ENCODE measurements at places on chromosomes 1 and 21.

- DNase-seq = no peak
Measured at GRCh38 chr1:246319083-246319714, 187.9 kb downstream of the SMYD3 start.

GRCh38 chr1:215376544-215377264 lies 190.4 kb upstream of the KCTD3 start:
- DNase-seq = no peak

DNA sequence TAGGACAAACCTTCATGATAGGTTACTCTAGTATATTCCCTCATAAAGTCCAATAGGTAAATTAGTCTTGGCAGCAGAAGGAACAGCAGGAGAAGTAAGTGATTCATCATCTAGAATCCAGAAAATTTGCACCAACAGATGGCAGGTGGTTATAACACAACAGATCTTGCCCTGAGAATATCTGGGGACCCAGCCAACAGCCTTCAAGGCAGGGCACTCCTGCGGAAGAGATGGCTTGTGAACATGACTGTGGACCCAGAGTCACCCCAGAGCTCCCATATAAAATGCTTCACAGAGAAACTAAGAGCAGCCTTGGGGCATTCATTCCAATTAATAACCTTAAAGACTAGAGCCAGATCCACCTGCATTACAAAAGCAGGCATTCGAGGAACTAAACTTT lies 7.9 kb upstream of the PLA2G2C start:
- DNase-seq = no peak

DNA sequence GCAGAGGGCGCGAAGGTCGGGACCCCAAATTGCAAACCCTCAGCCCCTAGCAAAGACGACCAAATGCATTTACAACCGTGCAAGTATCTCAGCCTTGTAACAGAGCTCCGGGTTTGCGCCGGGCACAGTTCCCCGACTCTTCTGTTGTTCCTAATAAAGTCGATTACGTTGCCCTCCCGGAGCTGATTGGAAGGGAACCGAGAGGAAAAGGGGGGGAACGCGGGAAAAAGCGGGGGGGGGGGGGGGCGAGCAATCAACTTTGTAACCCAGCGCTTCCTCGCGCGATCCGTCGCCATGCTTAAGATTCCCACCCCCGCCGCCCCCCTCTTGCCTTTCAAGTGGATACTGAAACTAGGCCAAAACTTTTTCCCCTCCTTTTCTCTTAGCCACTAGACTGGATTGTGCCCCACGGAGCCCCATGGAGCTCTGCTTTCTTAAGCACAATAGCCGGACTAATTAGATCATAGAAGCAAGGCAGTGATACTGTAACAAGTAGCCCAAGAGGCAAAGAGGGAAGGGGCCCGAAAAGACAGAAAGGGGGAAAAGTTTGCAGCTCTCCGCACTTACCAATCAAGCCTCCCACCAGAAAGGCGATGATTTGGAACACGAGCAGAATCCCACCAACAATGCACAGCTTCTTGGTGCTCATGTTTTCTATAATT lies 565 bp downstream of the WLS start:
- no peak for DNase-seq

DNA sequence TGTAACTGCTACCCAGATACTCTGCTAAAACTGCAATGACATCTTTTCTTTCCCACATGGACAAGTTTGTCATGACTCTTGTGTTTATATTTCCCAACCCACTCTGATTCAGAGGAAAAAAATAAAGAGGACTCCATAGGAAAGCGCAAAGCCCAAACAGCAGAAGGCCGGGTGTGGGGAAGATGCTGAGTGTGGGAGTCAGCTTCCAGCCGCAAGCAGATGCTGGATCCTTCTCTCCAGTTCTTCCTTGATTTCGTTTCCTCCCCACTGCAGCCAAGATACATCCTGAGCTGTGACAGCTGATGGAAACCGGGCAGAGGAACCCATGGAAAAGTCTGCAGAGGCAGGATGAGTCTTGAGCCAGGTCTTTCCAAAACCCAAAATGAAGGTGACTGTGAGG lies 498.2 kb downstream of the PLPP3 start:
- no peak for DNase-seq

DNA sequence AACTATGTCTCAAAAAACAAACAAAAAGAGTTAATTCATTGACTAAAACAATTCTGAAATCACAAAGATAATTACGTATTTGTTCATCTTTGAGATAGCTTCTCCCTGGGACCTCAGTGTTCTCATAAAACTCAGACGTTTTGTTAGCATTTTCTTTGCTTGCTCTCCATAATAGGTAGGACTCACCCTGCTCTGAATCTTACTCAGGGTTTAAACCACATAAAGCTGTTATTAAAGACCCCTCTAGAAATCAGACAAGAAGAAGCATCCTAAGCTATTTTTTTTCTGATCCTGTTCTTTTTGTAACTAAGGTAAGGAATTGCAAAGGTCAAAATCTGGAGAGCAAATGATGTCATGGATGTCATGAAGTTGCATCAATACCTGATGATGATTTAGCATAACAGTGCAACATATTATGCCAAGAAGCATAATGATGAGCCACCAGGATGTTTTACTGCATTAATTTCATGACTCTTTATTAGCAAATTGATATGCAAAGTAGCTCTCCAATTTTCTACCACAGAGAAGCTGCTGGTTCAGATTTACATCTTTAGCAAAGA lies 2.4 kb downstream of the FBXO42 start:
- no peak for DNase-seq

DNA sequence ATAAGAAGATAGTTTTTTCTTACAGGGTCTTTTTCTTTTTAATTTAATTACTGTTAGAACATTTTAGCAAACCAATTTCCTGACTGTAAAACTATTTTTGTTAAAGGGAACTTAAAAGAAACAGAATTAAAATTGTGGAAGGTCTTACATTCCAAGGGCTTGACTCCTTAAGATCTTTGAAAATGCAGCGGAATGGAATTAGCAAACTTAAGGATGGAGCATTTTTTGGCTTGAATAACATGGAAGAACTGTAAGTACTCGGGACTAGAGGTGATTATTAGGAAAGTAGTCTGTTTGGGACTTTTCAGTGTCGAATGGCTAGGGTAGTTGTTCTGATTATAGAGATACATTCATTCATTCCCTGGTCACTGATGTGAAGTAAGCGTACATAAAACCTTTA lies 21.5 kb downstream of the LRIG2 start:
- no peak for DNase-seq

DNA sequence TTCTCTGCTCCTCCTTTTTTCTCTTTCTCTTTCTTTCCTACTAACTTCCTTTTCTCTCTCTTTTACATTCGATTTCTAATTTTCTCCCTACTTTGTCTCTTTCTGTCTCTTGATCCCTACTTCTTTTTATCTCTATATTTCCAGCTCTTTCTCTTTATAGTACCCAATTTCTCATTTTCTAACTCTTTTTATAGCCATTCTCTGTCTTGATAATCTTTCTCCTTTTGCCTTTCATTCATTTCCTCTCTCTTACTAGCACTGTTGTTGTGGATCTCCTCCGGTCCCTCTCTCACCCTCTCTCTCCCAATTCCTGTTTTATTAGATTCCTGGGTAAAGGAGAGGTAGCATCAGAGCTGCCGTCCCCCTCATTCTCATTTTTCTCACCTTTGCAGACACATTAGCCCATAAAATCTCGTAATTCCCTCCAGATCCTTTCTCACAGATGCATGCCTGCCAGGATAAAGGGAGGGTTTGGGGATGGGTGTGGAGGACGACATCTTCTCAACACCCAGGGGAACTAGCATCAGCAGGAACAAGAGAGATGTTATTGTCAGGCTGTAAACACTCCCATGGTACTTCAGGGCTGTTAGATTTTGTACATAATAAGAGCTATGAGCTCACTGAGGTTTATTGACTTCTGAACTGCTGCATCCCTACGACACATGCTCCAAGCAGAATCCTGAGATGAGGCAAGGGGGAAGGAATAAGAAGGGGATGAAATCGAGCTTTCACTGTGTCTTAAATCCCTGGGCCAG lies 159.0 kb upstream of the GALNT2 start:
- no peak for DNase-seq

- DNase-seq = no peak
Measured at GRCh38 chr1:42529724-42530181, 66.7 kb downstream of the CCDC30 start.

- no peak for DNase-seq
Measured at GRCh38 chr1:221961532-221962292, 219.8 kb upstream of the DUSP10 start.

DNA sequence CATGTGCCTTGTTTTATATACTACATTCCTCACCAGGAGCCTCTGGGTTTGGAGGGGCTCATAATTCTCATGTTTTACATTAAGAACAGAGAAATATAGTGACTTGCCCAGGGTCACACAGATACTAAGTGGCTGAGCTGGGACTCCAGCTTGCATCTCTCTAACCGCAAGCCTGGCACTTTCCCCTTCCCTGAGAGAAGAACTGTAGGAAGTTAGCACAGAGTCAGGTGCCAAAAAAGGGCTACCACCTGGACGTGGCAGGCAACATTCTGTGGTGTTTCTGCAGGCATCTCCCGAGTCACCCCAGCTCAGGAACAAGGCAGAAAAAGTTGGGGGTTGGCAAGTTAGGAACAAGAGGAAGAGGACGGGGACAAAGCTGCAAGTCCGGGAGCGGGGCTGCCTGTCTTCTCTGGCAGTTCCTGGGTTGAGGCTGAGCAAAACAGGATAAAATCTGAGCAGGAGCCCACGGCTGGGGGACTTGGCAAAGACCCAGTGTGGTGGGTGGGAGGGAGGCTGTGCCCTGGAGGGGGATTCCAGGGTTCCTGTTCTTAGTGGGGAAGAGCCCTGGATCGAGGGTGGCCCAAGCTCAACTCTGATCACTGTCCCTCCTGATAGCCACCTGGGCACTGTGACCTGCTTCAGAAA lies 9.8 kb downstream of the PLA2G5 start:
- no peak for DNase-seq

GRCh38 chr21:17231771-17232170 lies 281.1 kb upstream of the CXADR start:
- no peak for DNase-seq

DNA sequence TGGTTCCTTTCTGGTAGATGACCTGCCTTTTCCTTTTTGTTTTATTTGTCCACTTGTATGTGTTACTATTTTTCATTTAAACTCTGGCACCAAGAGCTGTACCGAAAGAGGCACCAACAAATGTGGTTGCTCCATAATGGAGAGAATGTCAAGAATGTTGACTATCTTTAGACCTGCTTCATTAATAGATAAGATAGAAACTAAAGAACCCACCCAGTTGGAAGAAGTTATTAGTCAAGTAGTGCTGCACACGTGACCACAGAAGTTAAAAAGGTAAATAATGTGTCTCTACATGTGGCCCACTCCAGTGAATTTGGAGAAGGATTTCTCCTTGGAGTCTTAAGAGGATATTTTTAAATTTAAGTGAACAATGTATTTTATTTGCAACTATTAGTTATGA lies 9.3 kb downstream of the ATP1A1 start:
- DNase-seq = no peak

DNA sequence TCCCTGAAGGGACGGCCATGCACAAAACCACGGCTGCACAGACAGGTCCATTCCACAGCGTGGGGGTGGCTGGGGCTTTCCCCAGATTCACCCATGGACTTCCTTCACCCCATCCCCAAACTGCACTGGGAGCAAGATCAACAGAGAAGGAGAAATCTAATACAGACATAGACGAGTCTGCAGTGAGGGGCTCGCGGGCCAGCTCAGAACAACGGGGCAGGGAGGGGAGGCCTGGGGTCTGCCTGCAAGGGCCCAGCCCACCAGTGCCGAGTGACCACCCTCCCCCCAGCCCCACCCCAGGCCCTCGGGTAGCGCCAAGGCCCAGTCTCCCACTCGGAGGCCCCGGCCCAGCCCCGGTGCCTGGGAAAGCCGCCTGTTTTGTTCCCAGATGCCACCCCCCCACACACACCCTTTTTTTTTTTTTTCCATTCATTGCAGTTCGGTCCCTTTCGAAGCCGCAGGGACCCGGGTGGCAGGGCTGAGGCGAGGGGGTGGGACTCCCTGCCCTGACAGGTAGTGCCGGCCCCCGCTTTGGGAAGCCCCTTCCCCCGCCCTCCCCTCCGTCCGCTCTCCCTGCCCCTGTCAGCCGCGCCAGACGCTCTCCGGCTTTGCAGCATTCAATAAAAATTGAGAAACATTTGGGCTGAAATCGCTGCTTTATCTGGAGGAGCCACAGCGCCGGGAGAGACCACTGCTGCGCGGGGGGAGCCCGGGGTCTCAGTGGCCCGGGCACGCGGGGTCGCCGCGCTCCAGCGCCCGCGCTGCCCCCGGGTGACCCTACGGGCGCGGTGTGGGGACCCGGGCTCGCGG lies 543 bp upstream of the EPHB2 start:
- DNase-seq = no peak

- no peak for DNase-seq
Measured at GRCh38 chr1:50488356-50488755, 65.1 kb upstream of the DMRTA2 start.

DNA sequence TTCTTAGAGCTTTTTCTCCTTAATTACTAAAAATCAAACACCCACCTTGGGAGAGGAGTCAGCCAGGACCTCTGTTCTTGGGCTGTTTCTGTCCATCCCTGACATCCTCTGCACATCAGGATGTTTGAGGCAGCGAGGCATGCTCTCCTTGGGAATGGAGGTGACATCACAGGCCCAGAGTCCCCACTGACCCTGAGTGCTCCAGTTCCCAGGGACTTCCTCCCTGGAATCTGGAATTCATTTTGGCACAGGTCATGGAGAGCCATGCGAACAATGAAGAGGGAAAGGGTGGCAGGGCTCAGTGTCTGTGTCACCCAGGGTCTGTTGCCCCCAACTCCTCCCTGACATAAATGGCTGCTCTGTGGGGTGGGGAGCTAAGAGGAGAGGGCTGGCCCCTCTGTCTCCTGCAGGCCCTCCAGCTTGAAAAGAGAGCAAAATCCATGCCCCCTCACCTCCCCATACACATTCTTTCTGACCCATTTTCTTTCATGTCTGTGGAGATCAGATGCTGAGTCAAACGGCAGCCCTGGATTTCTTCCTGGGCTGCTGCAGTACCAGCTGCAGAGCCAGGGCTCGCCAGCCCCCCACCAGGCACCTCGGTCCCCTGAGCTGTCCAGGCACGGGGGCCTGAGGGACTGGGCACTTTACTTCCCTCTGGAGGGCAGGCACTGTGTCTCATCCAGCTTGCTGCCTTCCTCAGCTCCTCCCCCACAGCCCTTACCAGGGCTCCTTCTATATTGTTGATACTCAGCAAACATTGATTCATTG lies 102.0 kb downstream of the NMNAT2 start:
- DNase-seq = no peak

- no peak for DNase-seq
Measured at GRCh38 chr1:208235356-208235981, 8.7 kb downstream of the PLXNA2 start.

- DNase-seq = no peak
Measured at GRCh38 chr1:155193275-155193990, 14.3 kb downstream of the THBS3 start.

GRCh38 chr1:32246888-32247273 lies at the start of gene FAM167B:
FAM167B (plus strand) TSS chr1:32247222; CDS start chr1:32247422, 200 bp downstream.
- no peak for DNase-seq

GRCh38 chr21:44702973-44703730 lies 6.2 kb downstream of the KRTAP10-12 start:
- DNase-seq = no peak

DNA sequence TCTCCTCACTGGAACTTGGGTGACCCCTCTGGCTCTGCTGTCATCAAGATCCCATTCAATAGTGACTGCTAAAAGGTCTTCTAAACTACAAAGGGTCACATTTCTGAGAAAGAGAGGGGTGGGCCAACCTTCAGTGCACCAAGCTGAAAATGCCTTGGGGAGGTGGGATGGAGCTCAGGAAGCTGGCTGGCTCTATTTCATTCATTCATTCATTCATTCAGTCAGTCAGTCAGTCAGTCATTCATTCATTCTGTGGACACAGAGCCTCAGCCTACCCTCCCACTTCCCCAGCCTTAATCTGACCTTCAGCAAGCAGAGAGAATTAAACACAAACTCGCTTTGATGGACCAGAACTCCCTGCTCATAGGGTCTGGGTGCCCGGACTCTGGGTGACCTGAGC lies 11.7 kb downstream of the RUNX3 start:
- no peak for DNase-seq
